Left lung (tissue), 14 donors: ENCODE measurements at places on chromosomes 6 and 20. TPM values are rescaled to one million over a fixed set of nuclear protein-coding genes. Genes with fewer than 3 reads are reported as not detected.

ACSS1 gene
- total RNA-seq: 40.7 TPM

STK38 gene
- 41.0 TPM for total RNA-seq

SLC17A2 gene
- total RNA-seq: not detected

COL12A1 gene
- total RNA-seq: 26.5 TPM

SPTLC3 gene
- total RNA-seq: 25.0 TPM

PRSS35 gene
- total RNA-seq: 0.86 TPM

DACT2 gene
- 1.6 TPM for total RNA-seq

LTV1 gene
- total RNA-seq: 24.2 TPM

PPP1R14C gene
- 33.6 TPM for total RNA-seq

CRISP2 gene
- total RNA-seq: not detected

C4B gene
- 101 TPM for total RNA-seq

EDN3 gene
- total RNA-seq: not detected
